ENCODE measurements at places on chromosomes 12 and 14. TPM values are rescaled to one million over a fixed set of nuclear protein-coding genes. Genes with fewer than 3 reads are reported as not detected.

Gene SIX1
- 5.4 TPM for total RNA-seq

Gene REP15
- 2.1 TPM for total RNA-seq

Gene FAM161B
- total RNA-seq: 4.2 TPM

Gene LRP1
- 192 TPM for total RNA-seq

Gene FAM186B
- not detected for total RNA-seq

Gene GPR137C
- 0.79 TPM for total RNA-seq

Gene CISTR
- total RNA-seq: not detected

Gene SPRYD3
- total RNA-seq: 63.1 TPM

Gene LGR5
- total RNA-seq: not detected

Gene DHH
- total RNA-seq: not detected

Gene MANSC4
- not detected for total RNA-seq

Gene CMKLR1
- not detected for total RNA-seq

Gene CLEC1B
- total RNA-seq: not detected
